ENCODE measurements at places on chromosomes 3 and 15.

GRCh38 chr15:52146776-52147175 lies 34.2 kb upstream of the BCL2L10 start:
- DNase-seq = no peak

- DNase-seq = no peak
These were observed 31.0 kb downstream of the TRIM42 start for GRCh38 chr3:140708815-140709214.

GRCh38 chr3:10351013-10351735 lies 30.3 kb upstream of the SEC13 start:
- DNase-seq = no peak

GRCh38 chr15:65987100-65987499 lies 117.8 kb downstream of the RAB11A start:
- DNase-seq = no peak

DNA sequence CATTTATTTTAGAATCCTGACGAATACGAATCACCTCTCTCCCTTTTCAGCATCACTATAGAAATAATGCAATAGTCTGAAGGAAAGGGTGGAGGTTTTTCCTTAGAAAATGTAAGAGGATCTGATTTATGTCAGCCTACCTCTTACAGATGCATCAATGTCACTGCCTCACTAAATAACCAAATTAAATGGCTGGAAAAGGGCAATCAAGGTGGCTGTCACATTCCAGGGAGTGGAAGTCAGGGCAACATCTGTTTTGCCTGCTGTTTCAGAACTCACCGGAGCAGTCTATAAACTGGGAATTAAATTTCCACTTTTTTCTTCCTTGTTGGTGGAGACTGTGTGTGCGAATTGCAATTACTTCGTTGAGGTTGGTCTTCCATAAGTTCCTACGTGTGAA lies 299.3 kb upstream of the PDZRN3 start:
- no peak for DNase-seq

GRCh38 chr3:128354788-128355542 lies 111.7 kb downstream of the DNAJB8 start:
- DNase-seq = no peak

GRCh38 chr3:174737966-174738365 lies 121.2 kb upstream of the NAALADL2 start:
- DNase-seq = no peak

DNA sequence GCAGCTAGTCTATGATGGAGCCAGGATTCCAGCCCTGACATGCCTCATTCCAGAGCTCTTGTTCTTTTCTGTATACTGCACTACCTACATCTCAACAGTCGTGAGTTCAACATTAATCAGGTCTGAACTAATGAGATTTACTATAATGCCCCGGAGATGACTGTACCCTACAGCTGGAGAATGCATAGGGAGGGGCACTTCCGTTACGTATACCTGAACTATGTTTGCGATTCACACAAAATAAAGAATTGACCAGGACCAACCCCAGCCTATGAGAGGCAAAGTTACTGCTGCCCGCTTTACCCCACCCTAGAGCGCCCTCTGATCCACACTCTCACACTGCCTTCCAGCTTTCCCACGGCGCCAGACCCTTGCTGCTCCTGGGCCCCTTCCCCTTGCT lies 97.0 kb downstream of the IGF2BP2 start:
- no peak for DNase-seq

DNA sequence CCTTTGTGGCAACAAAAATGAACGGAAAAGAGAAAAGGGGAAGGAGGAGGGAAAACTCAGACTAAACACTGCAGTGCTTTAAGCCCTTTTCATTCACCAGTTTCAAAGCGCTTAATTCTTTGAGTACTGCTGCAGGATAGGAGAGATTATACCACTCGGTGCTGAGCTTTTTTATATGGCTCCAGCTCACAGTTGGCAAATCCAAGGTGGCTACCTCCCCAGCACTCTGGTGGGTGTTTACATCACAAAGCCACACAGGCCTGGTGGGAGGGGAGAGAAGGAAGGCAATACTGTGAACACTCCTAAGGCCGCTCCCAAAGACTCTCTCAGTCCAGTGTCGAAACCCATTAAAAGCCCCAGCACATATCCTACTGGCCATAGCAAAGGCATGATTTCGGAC lies 191.4 kb downstream of the STT3B start:
- no peak for DNase-seq

GRCh38 chr3:24830230-24831152 lies 335.8 kb upstream of the THRB start:
- no peak for DNase-seq

DNA sequence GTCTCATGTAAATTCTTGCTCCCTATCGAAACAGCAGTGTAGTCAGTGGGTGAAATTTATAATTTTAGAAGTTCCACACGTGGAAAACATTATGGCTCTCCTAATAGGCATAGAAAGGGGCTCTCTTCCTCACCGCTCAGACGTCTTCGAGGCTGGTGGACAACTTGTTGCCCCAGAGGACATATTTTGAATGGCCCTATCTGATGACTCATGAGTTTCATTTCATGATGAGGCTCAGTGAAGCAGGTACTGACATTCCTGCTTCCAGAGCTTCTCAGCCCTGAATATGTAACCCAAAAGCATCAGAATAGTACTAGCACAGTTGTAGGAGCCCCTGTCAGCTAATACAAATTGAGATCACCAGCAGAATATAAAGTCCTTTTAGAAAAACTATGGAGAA lies 117.9 kb downstream of the HERC1 start:
- no peak for DNase-seq

DNA sequence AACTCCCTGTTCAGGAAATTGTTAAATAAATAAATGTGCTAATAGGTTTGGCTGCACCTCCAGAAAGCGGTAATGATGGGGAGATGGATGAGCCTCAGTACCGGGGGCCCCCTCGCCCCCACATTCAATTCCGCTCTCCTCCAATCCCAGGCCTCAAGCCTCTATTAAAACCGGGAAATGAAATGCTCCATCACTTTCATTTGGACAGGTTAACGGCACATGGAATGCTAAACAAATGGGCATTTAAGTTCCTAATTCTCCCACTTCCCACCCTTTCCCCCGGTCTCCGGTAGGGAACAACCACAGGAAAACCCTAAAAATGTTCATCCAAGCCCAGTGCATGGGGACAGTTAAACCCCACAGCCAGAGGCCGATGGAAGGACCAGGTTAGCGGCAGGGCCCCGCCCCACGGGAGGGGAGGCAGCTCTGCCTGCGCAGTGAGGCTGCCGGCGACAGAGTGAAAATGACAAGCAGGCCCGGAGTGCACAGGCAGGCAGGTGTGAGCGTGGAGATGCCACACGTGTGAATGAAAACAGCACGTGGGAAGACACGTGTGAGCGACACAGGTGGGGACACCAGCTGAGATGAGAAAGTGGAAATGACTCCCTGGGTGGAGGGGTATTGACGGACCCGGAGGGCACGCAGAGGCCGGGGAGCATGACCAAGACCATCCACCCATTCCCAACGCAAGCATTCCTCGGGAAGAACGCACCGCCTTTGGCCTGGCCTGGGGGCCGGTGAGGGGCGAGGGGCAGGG lies 28.1 kb downstream of the RNU5B-1 start:
- no peak for DNase-seq

GRCh38 chr3:188339410-188340295 lies 185.7 kb downstream of the LPP start:
- no peak for DNase-seq

GRCh38 chr3:128573707-128574162 lies 76.9 kb downstream of the RPN1 start:
- no peak for DNase-seq

DNA sequence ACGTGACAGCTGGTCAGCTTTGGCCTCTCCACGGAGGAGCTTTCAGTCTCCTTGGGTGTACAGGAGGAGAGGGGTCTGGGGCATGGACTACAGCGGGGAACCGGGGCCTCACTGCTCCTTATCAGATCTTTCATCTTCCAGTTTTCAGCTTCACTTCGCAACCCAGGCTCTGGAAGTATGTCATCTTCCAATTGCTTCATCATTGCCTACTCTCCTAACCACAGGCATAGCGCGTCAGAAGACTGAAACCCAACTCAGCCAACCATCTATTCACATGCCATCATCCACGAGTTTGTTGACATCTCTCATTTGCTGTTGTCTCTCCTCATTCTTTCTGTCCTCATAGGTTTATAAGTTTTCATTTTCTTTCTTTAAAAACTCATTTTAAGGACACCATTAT lies 119.5 kb downstream of the MYLK start:
- no peak for DNase-seq

DNA sequence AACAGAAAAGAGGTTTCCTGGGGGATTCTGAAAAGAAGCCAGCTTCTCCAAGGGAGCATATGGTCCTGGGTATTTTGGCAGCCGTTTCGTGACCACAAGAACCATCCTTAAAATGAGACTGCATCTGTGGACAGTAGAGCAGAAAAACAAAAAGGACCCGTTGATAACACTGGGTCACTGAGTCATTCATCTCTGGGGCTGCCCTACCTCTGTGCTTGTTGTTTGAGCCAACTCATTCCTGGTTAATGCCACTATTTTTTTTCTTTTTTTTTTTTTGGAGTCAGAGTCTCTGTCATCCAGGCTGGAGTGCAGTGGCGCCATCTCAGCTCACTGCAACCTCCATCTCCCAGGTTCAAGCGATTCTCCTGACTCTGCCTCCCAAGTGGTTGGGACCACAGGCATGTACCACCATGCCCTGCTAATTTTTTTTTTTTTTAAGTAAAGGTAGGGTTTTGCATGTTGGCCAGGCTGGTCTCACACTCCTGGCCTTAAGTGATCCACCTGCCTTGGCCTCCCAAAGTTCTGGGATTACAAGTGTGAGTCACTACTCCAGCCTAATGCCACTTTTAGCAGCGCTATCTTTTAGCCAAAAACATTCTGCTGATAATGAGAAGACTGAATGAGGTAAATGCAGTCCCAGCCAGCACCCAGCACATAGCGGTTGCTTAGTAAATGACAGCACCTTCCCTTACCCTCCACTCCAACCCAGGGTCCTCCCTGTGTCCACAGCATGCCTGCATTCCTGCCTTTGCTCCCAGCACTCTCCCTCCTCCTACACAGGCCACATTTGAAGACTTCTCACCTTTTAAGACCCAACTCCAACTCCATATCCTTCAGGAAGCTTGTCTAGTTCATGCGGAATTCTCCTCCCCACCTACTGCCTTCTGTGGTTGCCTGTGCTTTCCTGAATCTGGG lies 9.1 kb upstream of the ISL2 start:
- no peak for DNase-seq

DNA sequence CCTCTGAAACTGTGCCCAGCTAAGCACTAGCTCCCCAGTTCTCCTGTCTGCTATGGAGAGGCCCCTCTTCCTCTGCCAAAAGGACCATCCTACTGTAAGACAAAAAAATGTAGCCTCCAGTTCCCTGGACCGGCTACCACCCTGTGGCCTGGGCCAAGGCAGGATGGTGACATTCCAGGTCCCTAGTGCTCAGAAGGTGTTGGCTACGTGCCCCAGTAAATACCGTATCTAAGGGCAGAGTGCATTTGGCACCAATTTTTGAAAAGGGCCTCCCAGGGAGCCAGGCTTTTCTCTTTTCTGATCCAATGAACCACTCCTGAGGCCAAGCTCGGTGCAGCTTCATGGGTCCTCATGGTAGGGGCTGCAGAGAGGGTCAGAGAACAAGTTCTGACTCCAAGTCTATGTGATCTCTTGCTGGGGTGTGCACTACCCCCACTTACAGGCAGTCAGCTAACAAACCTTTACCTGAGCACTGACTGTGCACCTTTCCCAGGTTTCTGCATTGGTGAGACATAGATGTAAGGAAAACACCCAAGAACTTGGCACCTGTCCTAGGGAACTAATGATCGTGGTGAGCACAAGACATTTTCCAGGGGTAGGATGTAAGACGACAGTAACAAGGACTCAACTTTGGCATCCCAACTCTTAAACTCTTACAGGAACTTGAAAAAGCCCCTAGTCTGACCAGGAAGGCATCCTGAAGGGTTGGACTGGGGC lies 32.6 kb downstream of the TLE3 start:
- no peak for DNase-seq

- DNase-seq = no peak
These were observed 530.8 kb upstream of the BCHE start for GRCh38 chr3:166367947-166368533.

- DNase-seq = no peak
These were observed 36.4 kb upstream of the PARL start for GRCh38 chr3:183921096-183921495.

DNA sequence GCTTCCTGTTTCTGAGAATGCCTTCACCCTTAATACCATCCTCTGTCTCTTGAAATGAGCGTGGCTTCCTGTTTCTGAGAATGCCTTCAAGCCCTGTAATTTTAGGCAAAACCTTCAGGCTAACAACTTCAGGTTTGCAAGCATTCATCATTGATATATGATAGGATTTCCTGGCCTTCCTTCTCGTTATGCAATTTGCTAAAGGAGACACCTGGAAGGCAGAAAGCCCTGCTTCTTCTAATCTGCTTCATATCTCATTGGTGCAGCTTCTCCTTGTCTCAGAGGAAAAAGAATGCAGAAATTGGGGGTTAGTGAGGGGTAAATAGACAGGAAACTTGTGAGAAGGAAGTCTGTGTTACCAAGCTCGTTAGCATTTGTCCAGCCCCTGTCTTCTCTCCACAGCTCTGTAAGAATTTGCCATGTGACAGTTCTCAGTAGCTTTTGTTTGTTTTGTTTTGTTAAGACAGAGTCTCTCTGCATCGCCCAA lies 7.3 kb downstream of the ARL6IP5 start:
- no peak for DNase-seq

DNA sequence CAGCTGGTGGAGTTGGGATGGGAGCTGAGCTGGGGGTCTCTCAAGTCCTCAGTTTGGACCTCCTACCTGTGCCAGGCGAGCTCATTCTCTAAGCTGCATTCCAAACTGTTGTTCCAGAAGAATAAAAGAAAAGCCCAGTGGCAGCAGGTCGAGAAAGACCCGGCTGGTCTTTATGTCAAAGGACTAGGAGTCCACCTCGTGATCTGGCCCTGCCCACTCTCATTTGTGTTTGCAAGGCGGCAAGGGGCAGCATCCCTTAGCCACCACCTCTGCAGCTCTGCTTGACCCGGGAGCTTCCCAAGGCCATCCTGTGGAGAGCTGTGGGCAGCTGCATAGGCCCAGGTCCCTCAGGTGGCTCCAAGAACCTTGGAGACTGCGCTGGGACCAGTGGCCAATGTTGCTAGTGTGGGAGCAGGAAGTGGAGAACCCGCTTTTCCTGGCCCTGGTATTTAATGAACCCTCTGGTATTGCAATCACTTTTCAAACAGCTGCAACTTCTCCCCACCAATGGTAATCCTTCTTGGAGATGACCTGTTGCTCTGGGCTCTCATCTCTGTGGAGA lies 30.9 kb downstream of the KY start:
- no peak for DNase-seq

- no peak for DNase-seq
These were observed 18.5 kb downstream of the LIMD1 start for GRCh38 chr3:45612918-45613602.

- no peak for DNase-seq
These were observed 105.2 kb upstream of the DPPA4 start for GRCh38 chr3:109442531-109442930.

- peak; percentile 65 for DNase-seq
These were observed 587 bp downstream of the PIGX start for GRCh38 chr3:196712514-196713413.

GRCh38 chr3:129003578-129004112 lies 2.5 kb downstream of the EFCC1 start:
- peak; percentile 55 for DNase-seq

GRCh38 chr3:49120438-49121131 lies at the start of gene USP19:
Gene USP19 (minus strand): TSS chr3:49120823. CDS start chr3:49119145, 1,678 bp downstream.
- DNase-seq = peak; percentile 92

GRCh38 chr15:66896611-66897010 lies 168.8 kb upstream of the SMAD3 start:
- no peak for DNase-seq
